ENCODE measurements at places on chromosomes 1 and 21. TPM values are rescaled to one million over a fixed set of nuclear protein-coding genes. Genes with fewer than 3 reads are reported as not detected.

- DNase-seq, result peak; percentile 69
Measured at GRCh38 chr21:44869781-44870747, 3.4 kb downstream of the PTTG1IP start.

- no peak for DNase-seq
Measured at GRCh38 chr21:31364253-31364945, 20.3 kb upstream of the TIAM1 start.

- DNase-seq, result no peak
Measured at GRCh38 chr1:238811211-238811879, 575.0 kb upstream of the CHRM3 start.

GRCh38 chr1:204641936-204642335 is 43.6 kb downstream of the LRRN2 start:
- DNase-seq, result no peak

DNA sequence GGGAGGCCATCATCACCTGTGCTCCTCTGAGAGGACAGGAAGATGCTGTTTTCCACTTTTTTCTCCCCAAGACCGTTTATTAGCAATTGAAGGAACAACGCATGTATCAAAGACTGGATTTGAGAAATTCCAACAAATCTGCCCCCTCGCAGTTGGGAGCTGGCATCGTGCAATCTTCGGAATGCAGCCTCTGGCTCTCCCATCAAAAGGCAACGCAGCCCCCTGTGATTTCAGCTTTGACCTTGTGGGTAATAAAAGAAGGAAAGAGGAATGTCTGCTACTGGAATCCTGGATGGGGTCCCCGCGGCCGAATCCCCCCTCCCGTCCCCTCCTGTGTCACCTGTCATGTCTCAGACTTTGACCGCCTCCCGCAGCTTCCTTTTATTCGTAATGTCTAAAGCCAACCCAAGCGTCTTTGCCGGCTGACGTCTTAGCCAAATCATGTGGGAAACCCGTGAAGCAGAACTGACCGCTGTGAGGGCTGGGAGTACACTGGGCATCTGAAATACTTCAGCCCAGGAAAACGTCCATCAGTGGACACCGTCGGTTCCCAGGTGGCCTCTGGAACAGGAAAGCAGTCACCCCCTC is 101.5 kb downstream of the WDR4 start:
- no peak for DNase-seq

- DNase-seq, result no peak
Measured at GRCh38 chr1:113185463-113186104, 112.6 kb downstream of the LRIG2 start.

- no peak for DNase-seq
Measured at GRCh38 chr1:11147197-11147770, 41.9 kb upstream of the ANGPTL7 start.

- DNase-seq, result no peak
Measured at GRCh38 chr1:177809819-177810218, 160.0 kb downstream of the SEC16B start.

GRCh38 chr1:75582725-75583261 is 28.1 kb downstream of the SLC44A5 start:
- no peak for DNase-seq

The TPRG1L gene
- total RNA-seq, result 28.6 TPM

The THEMIS2 gene
- total RNA-seq, result 24.1 TPM

The FMOD gene
- 41.8 TPM for total RNA-seq

The LMO4 gene
- 178 TPM for total RNA-seq

The SMG5 gene
- 48.1 TPM for total RNA-seq

The AMY2B gene
- total RNA-seq, result 76.7 TPM

All from uterus (tissue), 4 donors.